ENCODE measurements at places on chromosomes 2 and 18.

DNA sequence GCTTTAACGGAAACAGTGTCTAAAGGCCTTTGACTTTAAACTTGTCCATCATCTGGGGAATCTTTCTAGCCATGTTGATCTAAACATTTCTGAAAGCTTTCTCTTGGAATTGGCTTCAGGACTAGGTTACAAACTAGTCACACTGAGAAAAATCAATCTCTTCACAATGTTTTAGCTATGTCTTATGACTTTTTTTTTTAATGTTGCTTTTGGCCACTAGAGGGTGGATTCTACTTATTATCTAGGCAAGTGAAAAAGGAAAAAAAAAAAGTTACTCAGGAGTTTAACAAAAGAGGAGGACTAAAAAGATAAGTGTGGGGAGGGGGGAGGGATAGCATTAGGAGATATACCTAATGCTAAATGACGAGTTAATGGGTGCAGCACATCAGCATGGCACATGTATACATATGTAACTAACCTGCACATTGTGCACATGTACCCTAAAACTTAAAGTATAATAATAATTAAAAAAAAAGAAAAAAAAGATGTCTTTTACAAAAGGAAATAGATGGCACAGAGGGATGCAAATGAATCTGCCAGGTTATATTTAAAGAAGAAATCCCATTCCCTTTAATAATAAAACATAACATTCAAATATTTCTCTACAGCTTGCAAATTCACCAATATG, 160.4 kb upstream of the PID1 start:
- peak; percentile 59 for DNase-seq

DNA sequence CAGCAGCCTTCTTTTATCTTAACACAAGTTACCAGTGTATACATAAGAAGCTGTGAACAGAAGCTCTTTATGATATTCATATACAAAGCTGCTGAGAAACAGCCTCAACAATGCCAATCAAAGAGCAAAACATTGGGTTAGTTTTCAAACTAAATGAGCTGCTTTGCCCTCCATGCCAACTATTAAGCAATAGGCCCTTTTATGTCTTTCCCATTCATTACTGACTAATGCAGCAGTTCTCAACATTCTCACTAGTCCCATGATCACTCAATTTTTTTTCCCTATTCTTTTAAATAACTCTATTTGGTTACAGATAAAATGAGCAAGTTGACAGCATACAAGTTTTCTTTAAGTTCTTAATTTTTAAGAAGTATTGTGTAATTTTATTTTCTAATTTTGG, 57.9 kb upstream of the FRZB start:
- DNase-seq: no peak

- no peak for DNase-seq
These were observed 89.8 kb downstream of the HS1BP3 start for GRCh38 chr2:20560891-20561636.

- peak; percentile 57 for DNase-seq
These were observed 102.5 kb downstream of the OLA1 start for GRCh38 chr2:174145827-174146226.

GRCh38 chr2:225038231-225038523, 4.1 kb downstream of the DOCK10 start:
- no peak for DNase-seq

DNA sequence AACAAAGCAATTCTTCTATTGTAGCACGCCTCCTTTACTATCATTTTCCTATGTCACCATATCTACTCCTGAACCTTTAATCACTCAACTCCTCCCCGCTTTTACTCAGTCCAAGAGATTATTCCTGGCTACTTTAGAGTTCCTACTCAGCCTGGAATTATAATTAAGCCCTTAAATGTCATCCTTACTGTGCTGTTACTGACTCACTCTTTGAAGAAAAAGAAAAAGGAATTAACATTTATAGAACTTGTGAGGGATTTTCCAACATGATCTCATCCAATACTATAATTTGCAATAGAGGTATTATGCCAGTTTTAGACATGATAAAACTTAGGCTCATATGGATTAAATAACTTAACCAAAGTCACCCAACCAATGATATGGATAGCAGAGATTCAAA, 61.7 kb downstream of the CCDC88A start:
- no peak for DNase-seq

GRCh38 chr18:67520351-67520921, 3.9 kb upstream of the DSEL start:
- DNase-seq: no peak

GRCh38 chr2:171531291-171531690, 9.0 kb downstream of the CYBRD1 start:
- peak; percentile 46 for DNase-seq

DNA sequence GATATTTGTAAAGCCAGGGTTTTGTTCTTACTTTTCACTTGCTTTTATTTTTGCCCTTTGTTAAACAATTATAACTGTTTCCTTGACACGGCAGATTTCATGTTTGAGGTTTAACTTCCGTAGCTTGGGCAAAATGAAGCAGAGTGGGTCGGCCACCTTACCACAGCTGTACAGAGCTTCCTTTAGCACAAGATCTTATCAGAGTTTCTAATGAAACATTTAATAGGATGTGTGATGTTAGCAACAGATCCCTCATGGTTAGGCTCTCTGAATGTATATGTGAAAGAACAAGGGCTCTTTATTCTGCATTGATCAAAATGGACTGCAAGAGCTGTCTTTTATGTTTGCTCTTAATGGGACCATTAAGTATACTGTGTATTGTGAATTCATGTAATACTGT, 22.3 kb downstream of the RNF125 start:
- peak; percentile 87 for DNase-seq

- DNase-seq: no peak
These were observed 27.0 kb downstream of the NFATC1 start for GRCh38 chr18:79422783-79423165.

DNA sequence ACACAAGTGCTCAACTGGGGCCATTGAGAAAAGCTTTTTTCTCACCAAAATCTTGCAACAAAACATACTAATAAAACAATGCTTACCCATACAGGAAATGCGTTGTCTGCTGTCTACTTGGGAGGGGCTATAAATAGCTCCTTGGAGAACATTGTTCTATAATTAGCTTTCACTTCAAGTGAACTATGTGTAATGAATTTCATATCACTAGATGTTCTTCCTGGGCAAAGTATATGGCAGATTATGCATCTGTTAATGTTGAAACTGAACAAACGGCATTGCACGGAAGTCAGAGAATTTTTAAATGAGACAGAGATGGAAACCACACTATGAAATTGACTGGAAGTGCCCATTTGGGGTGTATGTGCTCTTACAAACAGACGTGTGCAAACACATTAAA, 6.4 kb upstream of the NPAS2 start:
- DNase-seq: no peak

DNA sequence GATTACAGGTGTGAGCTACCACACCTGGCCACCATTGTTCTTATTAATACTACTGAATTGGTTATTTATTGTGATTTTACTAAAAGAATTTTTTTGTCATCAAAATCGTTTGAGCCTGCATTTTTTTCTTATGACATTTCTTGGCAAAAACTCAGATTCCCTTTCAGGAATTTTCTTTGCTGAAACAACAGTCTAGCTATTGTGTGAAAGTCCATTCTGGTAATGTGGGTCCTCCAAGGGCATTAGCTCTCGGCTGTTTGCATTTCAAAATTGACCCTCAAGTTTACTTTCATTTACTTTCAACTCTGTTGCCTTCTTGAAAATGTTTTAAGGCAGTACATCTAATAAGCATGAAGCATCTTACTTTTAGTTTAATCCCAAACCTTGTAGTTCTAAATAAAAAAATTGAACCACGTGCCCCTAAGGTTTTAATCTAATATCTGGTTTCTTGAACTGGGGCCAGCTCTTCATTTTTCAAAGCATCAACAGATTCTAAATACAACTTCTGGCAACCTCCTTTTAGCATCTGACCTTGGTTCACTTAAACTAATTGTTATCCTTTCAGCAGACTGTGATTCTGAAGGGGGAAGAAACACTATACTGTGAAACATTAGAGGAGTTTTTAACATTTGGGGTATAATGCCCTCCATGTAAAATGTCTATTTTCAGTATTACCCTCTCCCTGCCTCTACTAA, 325.2 kb upstream of the RAB12 start:
- DNase-seq: no peak

- no peak for DNase-seq
These were observed 85.0 kb upstream of the COL3A1 start for GRCh38 chr2:188889187-188889586.

DNA sequence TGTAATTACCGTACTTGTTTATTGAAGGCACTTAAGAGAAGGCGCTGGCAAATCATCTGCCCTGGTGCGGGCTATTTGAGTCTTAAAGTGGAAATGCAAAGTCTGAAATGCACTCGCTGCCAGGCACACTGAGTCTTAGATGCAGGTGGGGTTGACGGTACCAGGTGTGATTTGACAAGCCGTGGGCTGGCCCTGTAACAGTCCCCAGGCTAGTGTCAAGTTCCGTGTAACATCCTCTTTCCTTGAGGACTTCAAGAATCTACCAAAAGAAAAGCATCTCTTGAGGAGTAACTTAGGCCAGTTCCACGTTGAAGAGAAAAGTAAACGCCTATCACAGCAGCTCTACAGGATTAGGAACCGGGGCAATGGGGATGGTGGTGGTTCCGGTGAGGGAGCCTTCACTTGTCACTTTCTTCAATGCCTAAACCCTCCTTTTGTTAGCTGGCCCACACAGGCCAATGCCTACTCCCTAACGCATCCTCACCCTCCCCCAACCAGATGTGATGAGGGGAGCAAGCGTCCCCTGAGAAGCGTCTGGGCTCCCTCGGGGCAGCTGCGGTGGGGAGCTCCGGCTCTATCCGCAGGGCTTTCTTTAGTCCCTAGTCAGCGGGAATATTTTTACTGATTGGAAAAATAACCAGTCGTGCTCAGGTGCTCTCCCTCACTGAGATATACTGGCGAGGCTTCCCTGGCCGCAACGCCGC, 1.5 kb upstream of the UGP2 start:
- DNase-seq: no peak

GRCh38 chr2:160269365-160269764, 69.3 kb upstream of the ITGB6 start:
- DNase-seq: no peak

DNA sequence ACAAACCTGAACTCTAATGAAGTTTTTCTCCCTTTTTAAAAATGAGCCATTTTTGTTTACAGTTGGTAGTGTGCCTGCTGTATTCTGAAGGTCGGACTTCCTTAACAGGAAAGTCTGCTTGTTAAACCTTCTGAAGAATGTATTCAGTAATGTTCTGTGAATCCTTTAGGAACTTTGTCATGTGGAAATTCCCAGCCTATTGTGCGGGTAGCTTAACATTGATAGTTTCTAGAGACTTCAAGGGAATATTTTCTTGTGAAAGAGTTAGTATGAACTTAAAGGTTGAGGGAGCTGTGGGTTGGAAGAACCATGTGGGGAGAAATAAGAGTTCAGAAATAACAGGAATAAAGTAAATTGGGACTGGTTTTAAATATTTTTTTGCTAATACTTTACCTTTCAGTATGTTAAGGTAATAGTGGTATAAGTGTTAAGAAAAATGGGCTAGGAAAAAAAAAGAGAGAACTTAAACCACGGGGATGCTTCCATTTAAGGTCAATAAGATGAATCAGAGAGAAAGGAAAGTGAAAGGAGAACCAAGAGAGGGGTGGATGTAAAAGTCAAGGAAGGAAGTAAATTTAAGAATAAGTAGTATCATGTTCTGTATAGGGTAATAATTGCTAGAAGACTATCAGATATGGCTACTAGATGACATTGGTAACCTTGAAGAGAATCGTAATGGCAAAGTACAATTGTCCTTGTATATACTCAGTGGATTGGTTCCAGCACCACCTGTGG, 90.5 kb downstream of the PMS1 start:
- no peak for DNase-seq

DNA sequence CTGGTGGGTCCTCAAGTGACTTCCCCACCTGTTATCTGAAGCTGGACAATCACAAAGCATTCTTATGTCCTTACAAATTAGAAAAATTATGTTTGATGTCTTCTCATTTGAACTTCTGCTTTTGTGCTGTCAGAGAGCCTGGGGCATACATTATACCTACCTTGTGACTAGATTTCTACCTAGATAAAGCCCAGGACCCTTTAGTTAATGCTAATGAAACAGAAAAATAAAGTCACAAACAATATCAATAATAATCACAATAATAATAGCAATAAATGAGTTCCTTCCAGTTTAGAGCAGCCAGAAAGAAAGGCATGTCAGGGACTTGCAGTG, 456.4 kb downstream of the SETBP1 start:
- peak; percentile 8 for DNase-seq

- peak; percentile 1 for DNase-seq
These were observed 138.7 kb upstream of the AQP4 start for GRCh38 chr18:27004056-27004829.

DNA sequence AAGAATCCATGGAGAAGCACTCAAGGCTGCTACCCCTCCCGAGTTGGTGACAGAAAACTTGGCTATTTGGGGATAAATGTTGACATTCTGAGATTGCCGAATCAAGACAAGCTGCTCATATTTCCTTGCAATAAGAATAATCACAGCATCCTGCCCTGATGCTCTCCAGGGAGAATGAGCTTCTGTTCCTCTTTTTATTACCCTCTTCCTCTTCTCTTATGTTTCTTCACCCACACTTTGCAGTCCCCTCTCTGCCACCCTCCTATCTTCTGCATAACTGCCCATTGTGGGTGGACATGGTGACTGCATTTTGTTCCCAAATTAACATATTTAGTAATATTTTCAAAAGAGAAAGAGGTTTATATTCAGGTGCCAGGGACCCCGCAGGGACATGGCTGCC, 11.9 kb upstream of the MSGN1 start:
- peak; percentile 55 for DNase-seq

GRCh38 chr2:85655961-85656417, 12.0 kb downstream of the SFTPB start:
- DNase-seq: no peak

GRCh38 chr2:28544405-28544921, 48.6 kb downstream of the PLB1 start:
- DNase-seq: no peak

DNA sequence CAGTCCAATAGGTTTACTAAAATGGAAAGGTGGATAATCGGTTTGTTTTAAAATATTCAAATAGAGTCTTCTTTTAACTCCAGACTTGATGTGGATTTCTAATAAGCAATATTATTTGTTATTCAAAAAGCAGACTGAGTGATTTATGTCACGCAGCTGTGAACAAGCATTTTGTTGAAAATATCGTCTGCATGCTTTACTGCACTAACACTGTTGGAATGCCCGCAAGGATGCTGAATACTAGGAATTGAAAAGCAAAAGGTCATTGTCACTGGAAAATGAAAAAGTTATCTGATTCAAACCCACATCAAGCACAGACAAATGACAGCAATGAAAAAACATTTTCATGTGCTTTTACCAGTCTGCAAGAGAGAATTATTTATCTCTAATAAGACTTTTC, 31.1 kb downstream of the CHN1 start:
- no peak for DNase-seq
